Stimulated activated CD4-positive, alpha-beta T cell treated with anti-CD3 and anti-CD28 coated beads, Interleukin-15, amount 100 ng/mL, for 48 hours (primary cell): ENCODE measurements at places on chromosomes 7 and 10.
A peak's percentile ranks its signal among the peaks of the same experiment; 100 is the strongest.

- no peak for DNase-seq
These were observed 497 bp downstream of the PPP2R2D start for GRCh38 chr10:131901181-131901829.

DNA sequence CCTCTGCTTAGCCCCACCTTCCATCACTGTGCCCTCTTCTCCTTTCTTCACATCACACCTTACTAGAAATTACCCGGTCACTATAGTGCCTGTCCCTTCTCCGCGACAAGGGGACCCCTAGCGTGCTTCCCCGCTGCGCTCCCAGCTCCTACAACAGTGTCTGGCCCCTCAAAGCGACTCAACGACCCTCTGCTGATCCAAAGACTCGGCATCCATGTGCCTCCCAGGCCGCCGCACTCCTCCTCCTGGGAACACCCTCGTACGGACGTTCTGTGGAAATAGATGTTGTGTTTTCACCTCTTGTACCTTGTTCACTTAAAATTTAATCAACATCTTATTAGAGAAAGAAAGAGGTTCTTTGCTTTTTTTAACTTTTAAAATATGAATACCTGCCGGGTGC lies 463.5 kb downstream of the DNAJB6 start:
- DNase-seq = no peak

- DNase-seq = no peak
These were observed 296.8 kb upstream of the CACNA2D1 start for GRCh38 chr7:82740246-82740848.

DNA sequence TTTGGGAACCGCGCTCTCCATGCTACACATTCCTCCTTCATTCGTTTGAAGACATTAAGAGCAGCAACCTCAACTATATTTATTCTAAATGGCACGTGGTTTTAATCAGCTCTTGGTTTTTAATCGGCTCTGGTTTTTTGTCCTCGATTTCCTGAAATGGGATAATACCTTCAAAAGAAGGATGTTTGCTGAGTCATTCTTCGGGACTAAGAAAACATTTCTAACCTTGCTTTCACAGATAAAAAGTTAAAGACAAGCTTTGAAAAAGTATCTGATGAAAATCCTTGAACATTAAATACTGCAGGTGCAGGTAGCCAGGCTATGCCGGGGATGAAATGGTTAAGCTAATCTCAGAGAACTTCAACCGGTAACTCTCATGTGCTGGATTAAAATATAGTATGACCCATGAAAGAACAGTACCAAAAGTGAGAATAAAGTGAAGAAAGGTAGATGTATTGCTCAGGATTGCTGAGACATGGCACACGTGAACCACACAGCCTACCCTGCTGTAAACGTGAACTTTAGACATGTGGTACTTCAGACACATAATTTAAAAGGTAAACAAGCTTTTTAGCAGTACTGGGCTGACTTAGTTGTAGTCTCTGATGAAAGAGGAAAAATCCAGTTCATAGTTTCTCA lies 89.1 kb downstream of the PTPRN2 start:
- no peak for DNase-seq

DNA sequence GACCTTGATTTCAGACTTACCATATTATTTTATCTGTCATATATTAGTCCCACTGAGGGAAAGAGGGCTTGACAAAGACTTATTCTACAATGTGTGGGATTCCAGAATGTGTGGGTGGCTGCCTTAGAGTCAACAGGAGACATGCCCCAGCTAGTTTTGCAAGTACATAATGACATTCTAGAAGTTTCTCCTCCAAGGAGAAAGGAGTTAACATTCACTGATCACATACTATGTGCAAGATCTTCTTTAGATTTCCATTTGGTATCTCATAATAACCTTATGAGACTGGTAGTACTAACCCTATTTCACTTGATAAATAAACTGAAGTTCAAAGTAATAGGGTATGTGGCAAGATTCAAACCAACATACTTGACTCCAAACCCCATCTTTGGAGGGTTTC lies 25.2 kb downstream of the IRF5 start:
- DNase-seq = no peak

DNA sequence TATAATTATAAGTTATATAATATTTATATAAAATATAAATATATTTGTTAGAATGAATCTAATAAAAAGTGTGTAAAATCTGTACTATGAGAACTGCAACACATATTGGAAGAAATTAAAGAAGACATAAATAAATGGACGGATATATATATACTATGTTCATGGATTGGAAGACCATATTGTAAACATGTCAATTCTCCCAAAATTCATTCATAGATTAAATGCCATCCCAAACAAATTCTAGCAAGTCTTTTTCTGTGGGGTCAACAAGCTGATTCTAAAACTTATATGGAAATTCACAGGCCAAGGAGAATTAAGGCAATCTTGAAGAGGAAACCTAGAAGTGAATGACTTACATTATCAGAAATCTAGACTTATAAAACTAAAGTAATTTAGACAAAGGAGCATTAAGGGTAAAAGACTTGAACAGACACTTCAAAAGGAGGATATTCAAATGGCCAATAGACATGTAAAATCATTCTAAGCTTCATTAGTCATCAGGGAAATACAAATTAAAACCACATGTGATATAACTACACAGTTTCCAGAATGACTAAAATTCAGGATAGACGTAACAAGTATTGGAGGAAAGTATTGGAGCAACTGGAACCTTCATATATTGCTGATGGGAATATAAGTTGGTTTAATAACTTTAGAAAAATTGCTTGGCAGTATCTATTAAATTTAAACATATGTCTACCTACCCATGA lies 225.9 kb downstream of the EMX2 start:
- DNase-seq = no peak

DNA sequence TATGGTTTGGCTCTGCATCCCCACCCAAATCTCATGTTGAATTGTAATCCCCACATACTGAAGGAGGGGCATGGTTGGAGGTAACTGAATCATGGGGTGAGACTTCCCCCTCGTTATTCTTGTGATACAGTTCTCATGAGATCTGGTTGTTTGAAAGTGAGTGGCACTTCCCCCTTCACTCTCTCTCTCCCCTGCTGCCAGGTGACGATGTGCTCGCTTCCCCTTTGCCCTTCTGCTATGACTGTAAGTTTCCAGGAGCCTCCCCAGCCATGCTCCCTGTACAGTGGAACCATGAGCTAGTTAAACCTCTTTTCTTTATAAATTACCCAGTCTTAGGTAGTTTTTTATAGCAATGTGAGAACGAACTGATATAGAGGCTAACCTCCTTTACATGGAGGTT lies 16.6 kb downstream of the PLPP4 start:
- no peak for DNase-seq

GRCh38 chr7:1225441-1226185 lies 7.1 kb upstream of the UNCX start:
- DNase-seq = peak; percentile 31

- DNase-seq = peak; percentile 37
These were observed 83.8 kb downstream of the BMS1 start for GRCh38 chr10:42866115-42866995.

- no peak for DNase-seq
These were observed 392 bp upstream of the HUS1 start for GRCh38 chr7:47979832-47980181.

- DNase-seq = no peak
These were observed 97.0 kb downstream of the CTTNBP2 start for GRCh38 chr7:117776224-117776623.

DNA sequence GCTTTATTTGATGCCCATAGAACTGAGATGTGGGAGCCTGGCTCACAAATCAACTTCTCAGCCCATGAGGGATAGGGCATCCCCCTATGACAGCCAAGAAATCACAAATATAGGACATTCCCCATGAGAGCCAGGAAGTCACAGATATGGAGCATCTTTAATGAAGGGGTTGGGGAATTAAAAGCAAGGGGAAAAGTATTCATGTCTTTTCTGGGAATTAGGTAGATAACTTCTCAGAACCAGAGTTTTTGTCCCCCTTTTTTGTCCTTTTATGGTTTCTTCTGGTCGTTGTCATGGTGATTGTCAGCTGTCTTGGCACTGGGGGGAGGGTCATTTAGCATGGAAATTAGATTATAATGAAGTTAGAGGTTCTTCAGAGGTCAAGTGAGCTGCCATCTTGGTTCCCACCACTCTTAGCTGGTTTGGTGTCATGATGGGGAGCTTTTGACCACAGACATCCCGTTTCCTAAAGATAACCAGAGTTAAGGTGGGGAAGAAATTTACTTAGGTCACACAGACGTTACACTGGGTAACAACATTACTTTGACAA lies 56.9 kb downstream of the NOD1 start:
- no peak for DNase-seq

DNA sequence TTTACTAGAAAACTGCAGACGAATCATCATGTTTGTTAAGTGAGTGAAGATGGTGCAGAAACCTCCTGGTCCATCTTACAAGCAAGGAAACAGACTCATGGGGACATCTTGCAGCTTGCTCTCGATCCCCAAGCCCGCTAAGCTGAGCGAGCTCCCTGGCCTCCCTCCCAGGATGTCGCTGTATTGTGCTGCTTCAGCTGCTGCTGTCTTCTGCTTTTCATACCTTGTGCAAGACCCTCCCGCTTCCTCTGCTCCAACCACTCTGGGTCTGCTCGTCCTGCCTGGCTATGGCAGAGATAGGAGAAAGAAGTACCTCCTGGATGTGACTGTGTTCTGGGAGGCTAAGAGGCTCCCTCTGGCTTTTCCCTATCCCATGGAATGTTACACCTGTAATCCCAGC lies 285.2 kb upstream of the FZD8 start:
- DNase-seq = no peak

DNA sequence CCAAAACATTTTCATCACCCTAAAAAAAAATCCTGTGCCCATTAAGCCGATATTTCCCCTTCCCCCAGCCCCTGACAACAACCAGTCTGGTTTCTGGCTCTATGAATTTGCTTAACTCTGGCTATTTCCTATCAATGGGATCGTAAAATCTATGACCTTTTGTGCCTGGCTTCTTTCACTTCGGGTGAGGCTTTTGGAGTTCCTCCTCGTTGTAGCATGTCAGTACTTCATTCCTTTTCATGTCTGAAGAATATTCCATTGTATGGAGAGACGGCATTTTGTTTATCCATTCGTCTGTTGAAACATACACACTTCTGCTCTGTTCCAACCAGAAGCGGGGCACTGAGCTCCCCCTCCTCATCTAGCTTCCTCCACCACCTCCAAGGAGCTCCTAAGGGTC lies 29.5 kb downstream of the TACC2 start:
- DNase-seq = no peak

- DNase-seq = no peak
These were observed 39.8 kb downstream of the FOXI2 start for GRCh38 chr10:127776816-127777215.

DNA sequence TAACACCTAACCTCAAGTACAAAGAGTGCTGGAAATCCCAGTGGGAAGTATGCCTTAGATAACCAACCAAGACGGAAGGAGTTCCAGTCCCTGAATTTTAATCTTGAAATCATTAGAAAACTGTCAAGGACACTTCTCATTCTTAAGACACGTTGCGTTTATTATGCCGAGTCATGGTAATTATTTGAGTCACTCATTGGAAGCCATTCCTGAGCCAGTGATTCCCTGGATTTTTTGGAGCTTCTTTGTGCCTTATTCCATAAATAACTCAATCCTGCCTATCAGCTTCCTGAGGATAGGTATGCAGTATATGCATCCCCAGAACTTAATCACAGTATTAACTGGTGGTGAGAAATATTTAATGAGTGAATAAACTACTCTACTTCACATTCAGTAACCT lies 77.4 kb downstream of the PPP1R17 start:
- no peak for DNase-seq

GRCh38 chr7:110051372-110051771 lies 1039.6 kb upstream of the LRRN3 start:
- DNase-seq = no peak

DNA sequence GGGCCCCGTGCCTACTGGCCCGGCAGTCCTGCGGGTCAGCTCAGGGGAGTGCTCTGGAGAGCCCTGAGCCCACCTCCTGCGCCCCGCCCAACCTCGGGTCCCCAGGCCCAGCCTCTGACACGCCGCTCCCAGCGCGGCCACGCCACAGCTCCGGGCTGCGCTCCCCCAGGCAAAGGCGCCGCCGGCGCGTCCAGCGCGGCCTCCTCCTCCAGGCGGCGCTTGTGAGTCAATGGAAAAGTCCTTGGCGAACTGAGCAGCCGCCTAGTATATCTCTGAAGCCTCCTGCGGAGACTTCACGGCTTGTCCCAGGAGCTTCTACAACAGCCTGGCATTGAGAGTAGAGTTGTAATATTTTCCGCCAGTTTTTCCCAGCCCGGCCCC lies 29.5 kb upstream of the BMS1 start:
- DNase-seq = peak; percentile 67

DNA sequence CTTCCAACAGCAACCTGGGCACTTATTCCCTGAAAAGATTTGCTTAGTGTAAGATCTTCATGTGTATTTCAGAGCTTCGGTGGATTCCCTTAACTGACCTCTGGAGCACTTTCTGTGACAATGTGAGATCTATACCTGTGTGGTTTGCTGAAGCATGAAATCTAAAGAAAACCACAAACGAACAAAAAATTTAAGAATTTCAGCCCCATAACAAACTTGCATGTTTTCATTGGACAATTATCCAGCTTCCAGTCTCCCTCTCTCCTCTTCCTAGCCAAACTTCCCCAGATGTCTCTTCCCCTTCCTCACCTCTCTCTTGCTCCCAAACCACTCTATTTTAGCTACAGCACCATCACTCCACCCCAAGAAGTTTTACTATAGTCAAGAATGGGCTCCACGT lies 279.9 kb upstream of the SORCS1 start:
- DNase-seq = no peak

DNA sequence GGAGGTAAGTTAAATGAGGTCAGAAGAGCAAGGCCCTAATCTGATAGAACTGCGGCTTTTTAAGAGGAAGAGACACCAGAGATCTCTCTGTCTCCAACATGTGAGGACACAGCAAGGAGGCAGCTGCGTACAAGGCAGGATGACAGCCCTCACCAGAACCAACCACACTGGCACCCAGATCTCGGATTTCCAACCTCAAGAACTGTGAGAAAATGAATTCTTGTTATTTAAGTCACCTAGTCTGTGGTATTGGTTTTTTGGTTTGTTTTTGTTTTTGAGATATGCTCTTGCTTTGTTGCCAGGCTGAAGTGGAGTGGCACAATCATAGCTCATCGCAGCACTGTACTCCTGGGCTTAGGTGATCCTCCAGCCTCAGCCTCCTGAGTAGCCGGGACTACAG lies 127.2 kb downstream of the DLG5 start:
- DNase-seq = no peak
